ENCODE measurements at places on chromosomes 5 and 9.
A peak's percentile ranks its signal among the peaks of the same experiment; 100 is the strongest.

GRCh38 chr9:133261103-133261752, 13.8 kb downstream of the ABO start:
- no peak for DNase-seq

GRCh38 chr9:3746296-3747275, 220.8 kb upstream of the RFX3 start:
- DNase-seq: peak; percentile 5

DNA sequence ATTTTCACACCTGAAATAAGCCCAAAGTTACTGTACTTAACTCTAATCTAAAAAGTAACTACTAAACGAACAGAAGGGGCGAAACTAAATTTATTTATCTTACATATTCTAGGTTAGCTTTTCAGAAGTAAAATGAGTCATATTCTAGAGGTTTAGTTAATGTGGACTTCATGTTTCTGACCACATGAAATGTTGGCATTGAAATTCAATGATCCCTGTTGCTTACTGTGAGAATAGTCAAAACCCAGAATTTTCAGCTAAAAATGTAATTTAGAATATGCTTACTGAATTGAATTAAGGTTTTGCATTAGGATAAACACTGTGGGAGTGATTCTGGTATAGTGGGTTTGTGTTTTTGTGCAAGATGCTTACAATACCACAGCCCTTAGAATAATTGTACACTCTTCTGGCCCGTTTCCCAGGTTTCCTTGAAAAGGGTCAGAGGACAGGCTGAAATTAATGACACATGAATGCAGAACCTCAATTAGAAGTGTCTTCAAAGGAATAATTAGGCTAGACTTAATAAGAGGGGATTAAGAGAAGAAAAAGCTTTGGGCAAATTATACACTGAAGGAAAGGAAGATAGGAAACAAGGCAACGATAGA, 1.4 kb upstream of the SNX18 start:
- no peak for DNase-seq

GRCh38 chr9:96062031-96062430, 186.5 kb downstream of the ERCC6L2 start:
- no peak for DNase-seq

GRCh38 chr5:61837788-61838187, 468.2 kb upstream of the KIF2A start:
- no peak for DNase-seq

- no peak for DNase-seq
These were observed 38.7 kb downstream of the AGXT2 start for GRCh38 chr5:35009019-35009418.

DNA sequence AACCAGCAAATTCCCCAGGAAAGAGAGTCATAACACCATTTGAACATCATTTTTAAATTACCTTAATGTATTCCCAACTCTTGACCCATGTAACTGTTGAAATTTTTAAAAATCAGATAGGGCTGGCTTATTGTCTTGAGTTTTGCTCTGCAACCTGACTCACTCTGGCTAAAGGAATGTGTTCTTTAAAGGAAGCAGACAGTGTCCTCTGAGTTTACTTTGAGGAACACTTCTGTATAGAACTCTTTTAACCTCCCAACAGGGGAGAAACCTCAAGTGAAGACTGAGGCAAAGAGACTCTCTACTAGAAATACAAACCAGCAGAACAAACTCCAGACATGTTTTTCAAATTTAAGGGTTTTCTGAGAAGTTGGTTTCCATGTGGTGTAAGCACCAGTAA, 248.9 kb downstream of the CWC27 start:
- DNase-seq: no peak

DNA sequence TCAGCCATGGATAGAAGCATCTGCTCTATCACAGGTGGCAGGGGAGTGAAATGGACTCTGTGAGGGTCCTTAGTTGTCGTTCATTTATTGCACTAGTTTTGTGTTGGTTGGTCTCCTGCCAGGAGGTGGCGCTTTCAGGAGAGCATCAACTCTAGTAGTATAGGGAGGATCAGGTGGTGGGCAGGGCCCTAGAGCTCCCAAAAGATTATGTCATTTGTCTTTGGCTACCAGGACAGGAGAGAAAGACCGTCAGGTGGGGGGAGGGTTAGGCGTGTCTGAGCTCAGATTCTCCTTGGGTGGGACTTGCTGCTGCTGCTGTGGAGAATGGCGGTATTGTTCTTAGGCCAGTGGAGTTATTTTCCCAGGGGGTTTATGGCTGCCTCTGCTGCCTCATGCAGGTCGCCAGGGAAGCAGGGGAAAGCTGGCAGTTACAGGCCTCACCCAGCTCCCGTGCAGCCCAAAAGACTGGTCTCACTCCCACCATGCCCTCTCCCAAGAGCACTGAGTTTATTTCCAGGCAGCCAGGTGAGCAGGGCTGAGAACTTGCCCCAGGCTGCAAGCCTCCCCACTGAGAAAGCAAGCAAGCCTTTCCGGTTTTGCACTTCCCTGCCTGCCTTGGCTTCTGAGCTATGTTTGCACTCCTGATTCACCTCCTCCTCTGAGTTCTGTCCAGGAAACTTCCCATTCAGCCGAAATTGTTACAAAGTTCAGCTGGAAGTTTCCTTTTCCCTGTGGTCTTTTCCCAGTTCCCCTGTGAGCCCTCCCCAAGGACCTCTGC, 317.3 kb downstream of the TAF11L14 start:
- no peak for DNase-seq
